ENCODE measurements at places on chromosomes 3 and 15.

DNA sequence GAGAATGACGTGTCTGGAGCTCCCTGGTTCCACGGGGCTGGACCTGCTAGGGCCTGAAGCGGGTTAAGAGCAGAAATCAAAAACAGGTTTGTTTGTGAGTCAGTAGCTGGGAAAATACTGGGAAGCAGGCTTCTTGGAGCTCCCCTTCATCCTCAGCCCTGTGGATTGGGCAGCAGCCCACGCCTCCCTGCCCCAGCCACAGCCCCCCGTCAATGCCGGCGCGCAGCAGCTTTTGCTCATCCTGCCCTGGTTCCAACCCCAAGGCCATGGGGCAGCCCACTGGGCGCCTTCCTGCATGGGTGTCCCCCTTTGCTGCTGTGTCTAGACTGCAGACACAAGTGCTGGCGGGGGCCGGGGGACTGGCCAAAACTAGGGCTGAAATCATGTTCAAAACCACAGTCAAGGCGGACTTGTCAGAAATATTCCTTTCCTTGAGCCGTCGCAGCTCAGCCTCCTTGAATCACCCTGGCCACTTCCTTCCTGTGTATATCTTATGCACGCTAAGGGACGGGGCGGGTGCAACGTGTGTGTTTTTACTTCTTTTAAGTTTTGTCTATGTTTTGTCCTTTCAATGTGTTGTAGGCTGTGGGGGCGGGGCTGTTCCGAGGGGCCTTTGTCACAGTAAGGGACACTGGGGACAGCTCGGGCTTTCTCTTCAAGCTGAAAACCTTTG is 108.1 kb downstream of the KLF13 start:
- DNase-seq: peak; percentile 90
- peak overlapping the region; percentile 48 for H3K4me3 ChIP-seq
- peaks cover 34% of the 10 kb centered on the region for H3K4me1 ChIP-seq

DNA sequence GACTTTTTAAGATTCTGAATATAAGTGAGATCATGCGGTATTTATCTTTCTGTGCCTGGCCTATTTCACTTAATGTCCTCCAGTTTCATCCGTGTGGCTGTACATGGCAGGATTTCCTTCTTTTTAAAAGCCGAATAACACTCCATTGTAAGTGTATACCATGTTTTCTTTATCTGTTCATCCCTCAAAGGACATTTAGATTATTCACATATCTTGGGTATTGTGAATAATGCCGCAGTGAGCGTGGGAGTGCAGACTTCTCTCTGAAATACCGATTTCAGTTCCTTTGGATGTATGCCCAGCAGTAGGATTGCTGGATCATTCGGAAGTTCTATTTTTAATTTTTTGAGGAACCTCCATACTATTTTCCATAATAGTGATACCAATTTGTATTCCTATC is 136.1 kb downstream of the APBA2 start:
- no peak overlapping the region for H3K27ac ChIP-seq
- H3K36me3 ChIP-seq: no peaks in the 10 kb centered on the region
- H3K4me1 ChIP-seq: no peaks in the 10 kb centered on the region
- H3K4me3 ChIP-seq: no peak overlapping the region

DNA sequence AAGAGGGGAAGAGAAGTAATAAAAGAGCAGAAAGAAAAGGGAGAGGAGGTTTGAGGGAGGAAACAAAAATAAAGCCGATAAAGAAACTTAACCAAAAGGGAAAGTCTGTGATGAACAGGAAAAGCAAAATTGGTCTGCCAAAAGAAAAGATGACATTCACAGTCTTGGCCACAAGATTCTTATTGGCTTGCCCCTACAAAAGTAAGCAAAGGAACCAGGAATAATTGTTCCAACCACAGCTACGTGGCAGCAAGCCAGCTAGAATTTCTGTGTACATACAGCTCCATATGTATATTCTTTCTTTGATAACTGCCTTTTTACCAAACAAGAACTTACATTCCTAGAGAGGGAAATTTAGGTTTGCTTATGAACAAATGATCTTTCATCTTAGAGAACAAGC is 79.6 kb downstream of the MLH1 start:
- no peaks in the 10 kb centered on the region for H3K36me3 ChIP-seq
- peak; percentile 14 for DNase-seq
- H3K27me3 ChIP-seq: no peaks in the 10 kb centered on the region

DNA sequence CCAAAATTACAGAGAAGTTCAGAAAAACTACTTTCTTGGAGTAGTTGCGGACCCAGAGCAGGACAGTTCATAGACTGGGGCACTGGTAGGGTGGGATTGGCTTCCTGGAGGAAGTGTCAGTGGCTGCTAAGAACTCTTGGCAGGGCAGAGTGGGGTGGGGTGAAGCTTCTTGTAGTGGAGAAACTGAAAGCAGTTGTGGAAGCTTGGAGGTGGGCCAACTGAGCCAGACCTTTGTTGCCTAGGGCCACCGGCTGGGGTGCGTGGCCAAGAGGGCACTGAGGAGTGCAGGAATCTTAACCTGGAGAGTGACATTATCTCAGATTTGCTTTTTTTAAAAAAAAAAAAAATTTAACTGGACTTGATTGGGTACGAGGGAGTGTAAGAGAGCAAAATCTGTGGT is 3.1 kb downstream of the KAT2B start:
- peak overlapping the region; percentile 76 for H3K27ac ChIP-seq
- DNase-seq: peak; percentile 76
- H3K27me3 ChIP-seq: no peaks in the 10 kb centered on the region
- peak overlapping the region; percentile 61 for H3K4me3 ChIP-seq

- no peaks in the 10 kb centered on the region for H3K4me1 ChIP-seq
- no peak for DNase-seq
- H3K36me3 ChIP-seq: no peaks in the 10 kb centered on the region
- no peak overlapping the region for H3K4me3 ChIP-seq
- no peaks in the 10 kb centered on the region for H3K27me3 ChIP-seq
- no peak overlapping the region for H3K27ac ChIP-seq
These were observed 894.6 kb downstream of the PLOD2 start for GRCh38 chr3:145266368-145266767.
